ENCODE measurements at places on chromosomes 11 and 22. TPM values are rescaled to one million over a fixed set of nuclear protein-coding genes. Genes with fewer than 3 reads are reported as not detected.

TBX1 gene
- not detected for total RNA-seq

MAP6 gene
- total RNA-seq = not detected

PANX3 gene
- not detected for total RNA-seq

ETS1 gene
- 345 TPM for total RNA-seq

CRYBB3 gene
- total RNA-seq = not detected

SLC29A2 gene
- total RNA-seq = 5.6 TPM

TSPAN18 gene
- total RNA-seq = 6.3 TPM

PLAAT4 gene
- total RNA-seq = 81.9 TPM

- DNase-seq = no peak
These were observed 13.4 kb downstream of the NADSYN1 start for GRCh38 chr11:71466358-71466757.

DNA sequence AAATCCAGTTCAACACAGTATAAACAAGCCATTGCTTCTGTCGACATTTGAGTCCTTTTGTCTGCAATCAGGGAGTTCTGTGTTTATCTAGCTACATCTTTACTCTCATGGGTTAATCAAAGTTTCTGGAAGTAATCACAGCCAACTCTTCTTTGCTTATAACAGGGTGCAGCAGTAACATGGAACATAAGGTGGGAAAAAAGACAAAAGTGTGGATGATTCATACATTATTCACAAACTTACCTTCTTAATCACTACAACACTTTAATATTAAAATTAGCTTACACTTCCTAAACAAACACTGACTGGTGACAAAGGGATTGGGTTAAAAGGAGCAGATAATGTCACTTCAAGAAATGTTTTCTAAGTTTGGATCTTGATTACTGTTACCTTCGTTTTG is 44.7 kb downstream of the SNX19 start:
- no peak for DNase-seq

- no peak for DNase-seq
These were observed 1051.2 kb downstream of the TBC1D22A start for GRCh38 chr22:47813661-47814060.

DNA sequence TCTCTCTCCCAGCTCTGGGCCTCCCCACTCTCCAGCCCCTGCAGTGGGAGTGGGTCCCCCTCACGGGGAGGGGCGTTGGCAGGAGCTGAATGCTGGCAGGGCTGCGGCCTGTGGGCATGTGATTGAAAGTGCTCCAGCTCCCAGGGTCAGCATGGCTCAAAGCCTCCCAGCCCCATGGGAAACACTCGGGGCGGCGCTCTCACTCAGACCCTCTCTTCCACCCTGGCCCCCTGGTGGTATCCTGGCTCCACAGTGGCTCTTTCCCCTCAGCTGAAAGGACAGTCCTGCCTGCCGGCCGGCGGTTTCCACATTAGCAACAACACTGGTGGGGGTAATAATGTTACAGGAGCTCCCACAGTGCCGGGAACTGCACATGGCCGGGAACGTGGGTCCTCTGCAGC is 35.5 kb downstream of the POLR3H start:
- no peak for DNase-seq

DNA sequence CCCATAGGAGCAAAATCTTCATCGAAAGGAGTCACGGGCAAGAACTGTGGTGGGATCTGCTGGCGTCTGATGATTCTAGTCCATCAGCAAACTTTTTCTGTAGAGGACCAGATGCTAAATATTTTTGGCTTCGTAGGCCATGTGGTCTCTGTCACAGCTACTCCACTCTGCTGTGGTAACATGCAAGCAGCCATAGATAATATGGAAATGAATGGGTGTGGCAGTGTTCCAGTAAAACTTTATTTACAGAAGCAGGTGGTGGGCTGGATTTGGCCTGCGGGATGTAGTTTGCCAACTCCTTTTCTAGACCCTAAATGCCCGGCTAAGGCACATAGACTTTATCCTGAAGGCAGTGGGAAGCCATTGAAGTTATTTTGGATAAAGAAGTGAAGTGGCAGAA is 32.9 kb downstream of the BMAL1 start:
- no peak for DNase-seq

GRCh38 chr11:100585728-100586127 is 101.4 kb upstream of the ARHGAP42 start:
- no peak for DNase-seq

DNA sequence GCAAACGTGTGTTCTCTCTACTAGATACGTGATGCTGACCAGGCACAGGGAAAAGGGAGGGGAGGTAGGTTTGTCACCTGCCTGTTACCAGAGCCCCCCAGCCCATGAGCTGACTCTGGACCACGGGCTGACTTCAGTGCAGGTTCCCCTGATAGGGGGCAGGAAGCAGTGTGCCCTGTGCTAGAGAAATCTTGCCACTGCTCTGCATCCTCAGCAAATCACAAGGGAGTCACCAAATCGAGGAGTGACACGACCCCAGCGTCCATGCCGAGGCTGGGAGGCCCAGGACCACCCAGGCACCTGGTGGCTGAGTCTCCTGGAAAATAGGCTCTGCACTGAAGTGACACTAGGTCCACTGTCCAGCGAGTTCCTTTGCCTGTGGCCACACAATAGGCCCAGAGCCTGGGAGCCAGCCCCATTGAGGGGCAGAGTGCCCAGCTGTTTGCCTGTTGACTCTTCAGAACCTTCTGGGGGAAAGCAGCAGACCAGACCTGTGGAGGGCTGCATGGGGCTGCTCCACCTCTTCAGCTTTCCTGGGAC is 99.3 kb downstream of the CTTN start:
- no peak for DNase-seq

- no peak for DNase-seq
These were observed 89.0 kb downstream of the APIP start for GRCh38 chr11:34827228-34827627.

DNA sequence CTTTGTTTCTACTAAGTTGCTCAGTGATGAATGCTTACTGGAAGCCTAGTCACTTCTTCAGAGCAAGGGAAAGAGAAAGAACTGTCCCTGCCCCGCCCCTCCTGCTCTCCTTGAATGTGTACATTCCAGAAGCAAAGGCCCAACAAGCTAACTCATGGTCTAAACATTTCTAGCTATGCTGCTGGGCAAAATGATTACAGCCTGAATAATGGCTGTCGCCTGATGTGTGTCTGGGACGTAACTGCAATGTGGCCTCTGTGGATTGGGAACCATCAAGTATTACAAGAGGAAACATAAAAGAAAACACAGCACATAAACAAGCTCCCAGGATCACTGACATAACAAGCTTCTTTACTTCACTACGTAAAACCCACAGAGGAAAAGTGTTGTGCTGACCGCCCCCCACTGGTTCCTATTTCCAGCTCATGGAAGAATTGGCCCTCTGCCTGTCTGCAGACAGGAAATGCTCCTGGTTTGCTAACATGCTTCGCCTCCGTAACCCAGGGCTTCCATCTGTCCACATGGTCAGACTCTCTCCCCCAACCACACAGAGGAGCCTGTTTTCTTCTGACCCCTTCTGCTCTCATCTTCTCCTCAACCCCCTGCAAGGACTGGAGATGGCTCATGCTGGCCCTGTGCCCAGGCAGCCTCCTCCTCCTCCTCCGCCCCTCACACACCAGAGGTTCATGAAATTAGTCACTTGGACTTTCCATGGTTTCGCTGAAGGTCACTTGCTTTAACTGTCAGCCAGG is 187.2 kb downstream of the MAML2 start:
- no peak for DNase-seq

DNA sequence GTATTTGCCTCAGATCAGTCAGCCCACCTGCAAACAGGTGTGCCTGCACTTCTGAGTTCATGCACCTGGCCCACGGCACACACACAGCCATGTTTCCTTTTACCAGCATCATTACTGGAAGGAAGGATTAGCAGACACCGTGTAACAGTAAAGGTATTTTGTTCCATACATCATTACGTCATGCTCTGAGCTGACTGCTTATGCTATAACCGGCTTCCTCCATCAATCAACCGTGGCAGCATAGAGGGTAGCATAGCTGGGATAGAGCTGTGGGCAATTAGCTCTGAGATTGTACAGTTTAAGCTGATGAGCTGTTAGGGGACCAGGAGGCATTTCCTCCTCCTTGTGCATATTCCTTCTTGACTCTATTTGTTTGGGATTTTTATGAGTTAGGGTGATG is 102.4 kb downstream of the ME3 start:
- DNase-seq = no peak

- no peak for DNase-seq
These were observed 502.1 kb downstream of the MN1 start for GRCh38 chr22:27299181-27300085.

- DNase-seq = no peak
These were observed 22.8 kb upstream of the P2RY6 start for GRCh38 chr11:73249304-73249703.

DNA sequence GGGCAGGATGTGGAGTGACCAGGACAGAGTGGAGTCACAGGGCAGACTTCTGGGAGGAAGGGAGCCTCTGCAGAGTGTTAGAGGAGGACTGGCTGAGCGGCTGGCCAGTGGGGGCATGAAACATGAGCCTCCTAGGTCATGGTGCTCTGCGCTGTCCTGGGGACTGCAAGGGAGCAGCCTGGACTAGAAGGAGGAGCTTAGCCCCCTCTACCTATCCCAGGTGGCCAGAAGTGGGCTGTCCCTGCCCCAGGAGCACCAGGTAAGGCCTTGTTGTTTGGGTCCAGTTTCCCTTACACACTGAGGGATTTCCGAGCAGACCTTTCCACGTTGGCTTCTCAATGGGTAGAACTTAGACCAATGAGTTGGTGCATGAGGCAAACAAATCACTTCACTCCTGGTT is 7.4 kb downstream of the PKNOX2 start:
- no peak for DNase-seq

DNA sequence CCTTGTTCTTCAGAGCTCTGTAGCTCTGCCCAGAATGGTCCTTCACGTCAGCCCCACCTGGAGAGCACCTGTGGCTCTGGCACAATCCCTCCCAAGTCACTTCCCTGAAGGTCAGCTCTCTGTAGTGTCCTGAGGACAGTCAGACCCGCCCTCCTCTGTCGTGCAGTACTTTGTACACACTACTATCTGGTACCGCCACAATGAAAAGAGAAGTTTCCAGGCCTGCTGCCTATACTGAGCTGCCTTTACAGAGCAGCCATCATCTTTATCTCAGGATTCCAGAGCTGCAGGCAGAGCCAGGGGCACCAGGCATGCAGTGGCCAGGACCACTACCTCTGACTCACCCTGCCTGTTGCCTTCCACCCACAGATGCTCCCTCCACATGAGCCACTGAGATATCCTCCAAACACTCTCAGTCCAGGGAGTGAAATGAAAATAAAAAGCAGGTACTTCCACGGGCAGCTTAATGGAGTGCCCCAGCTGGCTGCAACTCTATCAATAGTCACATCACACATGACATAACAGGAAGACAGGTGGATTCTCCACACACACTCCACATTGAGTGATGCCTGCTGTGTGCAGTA is 7.3 kb downstream of the PACSIN2 start:
- no peak for DNase-seq

GRCh38 chr22:38784035-38784434 is 9.9 kb downstream of the DNAL4 start:
- no peak for DNase-seq

- no peak for DNase-seq
These were observed 223.4 kb upstream of the PITPNB start for GRCh38 chr22:28142361-28142961.

DNA sequence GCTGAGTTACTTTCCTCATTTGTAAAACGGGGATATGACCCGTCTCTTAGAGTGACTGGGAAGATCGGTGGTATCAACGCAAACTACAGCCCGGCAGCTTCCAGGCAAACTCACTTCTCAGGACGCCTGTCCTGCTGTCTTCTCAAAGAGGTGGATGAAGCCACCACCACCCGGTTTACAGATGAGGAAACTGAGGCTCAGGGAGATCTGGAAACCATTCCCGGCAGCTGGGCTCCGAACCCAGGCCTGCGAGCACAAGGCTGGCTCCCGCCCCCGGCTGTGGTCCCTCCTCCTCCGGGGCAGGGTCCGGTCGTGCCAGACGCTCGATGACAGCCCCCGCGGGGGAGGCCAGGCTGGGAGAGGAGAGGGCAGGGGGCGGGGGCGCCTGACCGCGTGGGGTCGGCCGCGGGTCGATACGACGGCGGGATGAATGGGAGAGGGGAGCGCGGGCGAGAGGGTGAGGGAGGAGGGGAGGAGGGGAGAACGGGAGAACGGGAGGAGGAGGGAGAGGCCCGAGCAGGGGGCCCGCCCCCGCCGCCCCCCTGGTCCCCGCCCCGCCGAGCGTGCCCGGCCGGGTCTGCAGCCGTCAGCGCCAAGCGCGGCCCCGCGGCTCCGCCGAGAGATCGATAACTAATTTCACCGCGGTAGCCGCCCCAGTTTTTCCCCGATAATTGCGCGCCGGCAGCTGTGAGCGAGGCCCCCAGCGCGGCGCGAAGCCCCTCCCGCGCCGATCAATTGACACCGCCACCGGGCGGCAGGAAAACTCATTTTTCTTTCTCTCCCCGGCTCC is 14.0 kb downstream of the IGLL1 start:
- DNase-seq = no peak

DNA sequence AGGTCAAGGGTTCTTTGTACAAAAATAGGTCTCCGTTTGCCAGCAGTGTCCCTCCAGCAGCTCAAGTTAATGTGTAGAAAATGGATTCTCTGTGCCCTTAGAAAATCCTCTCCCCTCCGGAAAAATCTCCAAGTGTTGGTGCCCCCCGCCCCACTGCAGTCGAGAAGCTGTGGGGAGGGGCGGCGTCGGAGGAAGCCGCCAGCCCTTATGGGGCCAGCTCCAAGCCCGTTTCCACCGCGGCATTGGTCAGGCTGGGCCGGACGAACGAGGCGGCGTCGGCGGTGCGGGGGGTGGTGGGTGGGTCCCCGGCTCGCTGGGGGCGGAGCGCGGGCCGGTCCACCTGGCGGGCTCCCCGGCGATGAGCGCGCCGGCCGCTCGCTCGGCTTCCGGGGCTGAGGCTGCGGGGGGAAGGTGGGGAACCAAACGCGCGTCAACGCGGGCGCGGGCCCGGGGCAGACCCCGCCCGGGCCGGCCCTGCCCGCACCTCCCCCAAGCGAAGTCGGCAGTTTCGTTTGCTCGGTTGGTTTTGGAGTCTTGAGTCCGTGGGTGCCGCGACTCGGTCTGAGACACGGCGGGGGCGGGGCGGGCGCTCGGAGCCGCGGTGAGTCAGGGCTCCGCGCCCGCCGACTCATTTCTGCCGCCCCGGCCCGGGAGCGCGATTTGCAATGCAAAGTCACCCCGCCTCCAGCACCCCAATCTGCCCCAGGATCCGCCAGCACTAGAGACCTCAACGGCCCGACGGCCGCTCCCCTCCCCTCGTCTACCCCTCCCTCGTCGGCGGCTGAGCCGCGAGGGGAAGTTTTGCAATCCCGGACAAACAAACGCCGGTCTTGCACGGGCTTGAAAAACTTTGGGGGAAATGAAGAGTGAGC is 1.4 kb downstream of the ASCL2 start:
- DNase-seq = peak; percentile 48

DNA sequence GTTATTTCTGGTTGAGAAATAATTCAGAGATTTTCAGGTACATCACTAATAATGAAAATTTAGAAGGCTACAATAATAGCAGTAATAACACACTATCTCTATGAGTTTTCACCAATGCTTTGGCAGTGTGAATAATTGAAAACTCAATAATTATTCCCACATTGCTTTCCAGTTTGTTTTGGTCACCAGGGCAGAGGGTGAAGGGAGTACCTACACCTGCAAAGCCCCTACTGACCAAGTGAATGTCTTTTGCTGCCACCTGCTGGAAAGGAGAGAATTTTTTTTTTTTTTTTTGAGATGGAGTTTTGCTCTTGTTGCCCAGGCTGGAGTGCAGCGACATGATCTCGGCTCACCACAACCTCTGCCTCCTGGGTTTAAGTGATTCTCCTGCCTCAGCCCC is 3.2 kb downstream of the NELL1 start:
- no peak for DNase-seq

- no peak for DNase-seq
These were observed 139.9 kb downstream of the SHANK2 start for GRCh38 chr11:71112454-71112853.

Measured in CD8-positive, alpha-beta T cell (primary cell).